ENCODE measurements at places on chromosomes 12 and 14.

- no peak for DNase-seq
Observed at GRCh38 chr14:89351516-89352404, 65.3 kb downstream of the FOXN3 start.

DNA sequence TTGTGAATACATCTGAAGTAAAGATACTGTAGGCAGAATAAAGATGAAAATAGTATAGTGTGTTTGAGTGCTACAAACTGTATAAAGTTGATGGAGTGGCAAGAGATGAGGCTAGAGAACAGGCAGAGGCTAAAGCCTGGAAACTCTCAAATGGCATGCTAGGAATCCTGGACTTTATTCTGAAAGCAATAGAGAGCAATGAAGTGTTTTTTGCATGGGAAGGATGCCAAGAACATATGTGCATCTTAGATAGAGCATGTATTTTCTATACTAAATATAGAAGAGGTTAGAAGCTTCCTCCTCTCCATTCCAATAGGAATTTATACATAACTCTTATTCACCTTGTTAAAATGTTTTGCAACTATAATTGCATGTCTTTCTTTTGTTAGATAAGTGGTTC, 86.3 kb upstream of the TMTC2 start:
- no peak for DNase-seq

GRCh38 chr12:95136598-95136997, 63.2 kb upstream of the NR2C1 start:
- DNase-seq, result no peak

- no peak for DNase-seq
Observed at GRCh38 chr12:45212064-45212463, 3.8 kb upstream of the ANO6 start.

DNA sequence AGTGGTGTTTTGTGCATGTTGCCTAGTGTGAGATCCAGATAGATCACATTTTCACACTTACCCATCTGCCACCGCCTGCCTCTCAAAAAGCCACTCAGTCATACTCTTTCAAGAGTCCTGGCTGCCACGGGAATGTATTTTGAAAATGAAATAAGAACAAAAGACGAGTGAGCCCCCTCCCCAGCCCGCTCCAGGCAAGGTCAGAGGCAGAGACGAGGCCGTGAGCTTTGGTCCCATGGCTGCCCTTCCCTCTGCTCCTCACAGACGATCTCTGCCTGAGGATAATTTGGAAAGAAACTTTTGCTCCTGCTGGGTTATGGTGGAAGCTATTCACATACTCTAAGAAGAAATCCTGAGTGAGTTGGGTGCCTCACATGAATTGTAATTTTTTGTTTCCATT, 924.3 kb downstream of the BCL11B start:
- DNase-seq, result no peak

DNA sequence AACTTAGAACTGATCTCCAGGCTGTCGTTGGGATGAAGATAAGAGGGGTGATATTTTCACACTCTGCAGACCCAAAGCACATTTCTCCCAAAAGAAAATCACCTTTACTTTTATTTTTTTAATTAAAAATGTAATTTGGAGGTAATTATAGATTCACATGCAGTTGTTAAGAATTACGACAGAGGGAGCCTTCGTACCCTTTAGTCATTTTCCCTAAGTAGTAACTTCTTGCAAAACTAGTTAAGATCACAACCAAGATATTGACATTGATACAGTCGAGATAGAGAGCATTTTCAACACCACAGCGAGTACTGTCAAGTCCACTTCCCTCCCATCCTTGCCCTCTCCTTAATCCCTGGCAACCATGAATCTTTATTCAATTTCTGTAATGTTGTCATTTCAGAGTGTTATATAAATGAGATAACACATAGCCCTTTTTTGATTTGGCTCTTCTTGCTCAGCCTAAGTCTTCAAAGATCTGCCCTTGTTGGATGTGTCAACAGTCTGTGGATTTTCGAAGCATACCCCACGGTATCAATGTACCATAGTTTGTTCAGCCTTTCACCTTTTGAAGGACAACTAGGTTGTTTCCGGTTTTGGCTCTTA, 39.6 kb downstream of the DNAH10 start:
- DNase-seq, result no peak

GRCh38 chr12:108846290-108846701, 11.1 kb downstream of the SSH1 start:
- no peak for DNase-seq

DNA sequence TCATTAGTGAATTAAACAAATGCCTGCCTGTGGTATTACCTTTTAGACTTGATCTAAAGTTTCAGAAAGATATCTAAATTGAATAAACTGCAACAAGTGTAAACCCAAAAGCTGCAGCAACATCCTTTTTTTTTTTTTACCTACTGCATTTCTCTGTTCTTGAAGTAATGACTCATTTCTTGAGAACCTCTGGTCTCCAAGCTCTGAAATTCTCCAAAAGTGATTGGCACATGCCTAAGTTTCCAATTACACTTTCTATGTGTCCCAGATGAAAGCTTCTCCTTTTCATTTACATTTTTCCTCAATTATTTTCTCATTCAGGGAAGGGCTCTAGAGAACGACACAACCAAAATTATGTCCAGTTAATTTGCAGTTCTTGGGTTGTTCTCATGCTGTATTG, 435.2 kb upstream of the DCN start:
- DNase-seq, result no peak

- no peak for DNase-seq
Observed at GRCh38 chr12:19896041-19896440, 456.7 kb downstream of the AEBP2 start.

- no peak for DNase-seq
Observed at GRCh38 chr12:15208871-15209656, 12.2 kb downstream of the RERG start.

GRCh38 chr12:14317362-14318146, 47.9 kb upstream of the ATF7IP start:
- no peak for DNase-seq
